ENCODE measurements at places on chromosomes 11 and 22.

DNA sequence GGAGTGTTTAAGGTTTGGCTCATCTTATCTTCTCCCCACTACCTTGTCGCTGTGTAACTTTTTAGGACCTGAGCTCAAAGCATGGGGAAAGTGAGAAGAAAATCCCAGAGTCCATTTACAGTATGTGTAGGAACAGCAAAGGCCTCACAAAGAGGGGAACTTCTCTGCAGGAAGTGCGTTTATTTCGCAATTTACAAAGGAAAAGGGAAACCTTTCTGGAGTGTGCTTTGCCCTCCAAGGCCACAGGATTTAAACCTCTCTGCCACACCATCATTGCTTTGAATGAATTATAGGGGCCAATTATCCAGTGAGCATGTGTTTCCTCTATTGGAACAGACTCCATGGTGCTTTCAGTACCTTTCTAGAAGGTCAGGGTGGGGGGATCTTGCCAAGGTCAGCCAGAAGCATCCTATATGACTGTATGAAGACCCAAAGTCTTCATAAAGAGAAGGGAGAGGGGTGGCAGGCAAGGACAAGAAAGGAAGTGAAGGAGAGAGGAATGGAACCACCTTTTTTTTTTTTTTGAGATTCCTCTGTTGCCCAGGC is 68.1 kb upstream of the LMO2 start:
- DNase-seq: no peak

- peak; percentile 8 for DNase-seq
Observed at GRCh38 chr22:20102203-20102780, 13.6 kb upstream of the RANBP1 start.

DNA sequence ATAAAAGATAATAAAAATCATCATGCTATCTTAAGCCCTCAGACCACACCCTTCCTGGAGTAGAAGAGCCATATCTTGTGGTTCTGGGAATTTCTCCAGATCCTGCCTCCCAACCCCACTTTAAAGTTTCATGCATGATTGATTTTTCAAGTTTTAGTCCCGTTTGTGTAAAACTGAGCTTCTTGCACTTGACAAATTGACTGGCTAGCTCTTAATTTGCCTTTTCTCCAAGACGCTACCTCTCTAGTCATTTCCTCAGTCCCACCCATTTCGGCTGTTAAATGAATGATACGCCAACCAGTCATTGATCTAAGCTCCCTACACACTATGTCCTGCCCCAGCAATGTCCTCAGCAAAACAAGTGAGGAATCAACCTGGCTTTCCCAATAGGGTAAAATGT is 71.8 kb upstream of the TEAD1 start:
- no peak for DNase-seq

DNA sequence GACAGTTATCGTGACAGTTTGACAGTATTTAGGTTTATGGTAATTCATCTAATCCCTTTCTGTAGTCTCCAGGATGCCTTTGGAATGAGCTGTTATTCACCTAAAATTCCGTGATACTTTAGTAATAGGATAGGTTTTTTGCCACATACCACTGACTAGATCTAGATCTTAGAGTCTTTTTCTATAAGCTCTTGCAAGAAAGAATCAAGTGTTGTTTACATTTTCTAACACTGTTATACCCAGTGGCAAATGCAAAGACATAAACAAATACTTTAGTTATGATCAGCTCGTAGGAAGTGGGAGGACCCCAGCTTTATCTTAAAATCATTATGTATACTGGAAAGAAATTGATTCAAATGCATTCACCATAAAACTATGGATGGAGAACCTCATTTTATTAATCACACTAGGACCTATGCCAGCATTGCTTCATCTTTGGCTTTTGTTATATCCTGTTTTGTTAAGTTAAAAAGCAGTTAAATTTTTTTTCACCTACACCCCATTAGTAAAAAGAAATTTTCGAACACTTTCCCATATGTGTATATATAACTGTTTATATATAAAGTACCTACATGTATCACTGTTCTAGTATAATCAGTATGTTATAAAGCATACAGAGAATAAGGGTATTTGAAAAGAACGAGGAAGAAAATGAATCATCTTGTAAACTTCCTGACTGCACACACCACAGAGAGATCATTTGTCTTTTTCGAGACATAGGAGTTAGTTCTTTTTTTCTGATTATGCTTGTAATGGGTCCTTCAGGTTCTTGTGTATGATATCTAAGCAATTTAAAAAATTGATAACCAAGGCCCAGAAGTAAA is 60.9 kb downstream of the PDHX start:
- DNase-seq: peak; percentile 30

GRCh38 chr22:28027453-28028448 is 108.7 kb upstream of the PITPNB start:
- DNase-seq: peak; percentile 62

DNA sequence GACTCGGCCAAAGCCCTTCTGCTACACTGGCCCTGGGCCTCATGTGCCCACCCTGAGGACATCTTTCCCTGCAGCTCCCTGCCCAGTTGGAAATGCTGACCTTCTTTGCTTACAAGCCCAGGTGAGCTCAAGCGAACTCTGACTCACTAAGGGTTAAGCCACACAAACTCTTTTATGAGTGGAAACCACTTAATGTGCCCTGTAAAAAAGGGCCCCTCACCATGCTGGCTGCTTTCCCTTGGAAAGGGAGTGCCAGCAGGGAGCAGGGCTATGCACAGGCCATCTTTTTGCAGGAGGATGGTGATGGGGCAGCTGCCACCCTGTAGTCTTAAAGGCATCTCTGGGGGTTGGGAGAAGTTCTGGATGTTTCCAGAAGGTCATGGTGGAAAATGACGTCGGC is 18.7 kb downstream of the EHF start:
- no peak for DNase-seq

- DNase-seq: no peak
Observed at GRCh38 chr22:25054943-25055511, 102.5 kb downstream of the KIAA1671 start.

DNA sequence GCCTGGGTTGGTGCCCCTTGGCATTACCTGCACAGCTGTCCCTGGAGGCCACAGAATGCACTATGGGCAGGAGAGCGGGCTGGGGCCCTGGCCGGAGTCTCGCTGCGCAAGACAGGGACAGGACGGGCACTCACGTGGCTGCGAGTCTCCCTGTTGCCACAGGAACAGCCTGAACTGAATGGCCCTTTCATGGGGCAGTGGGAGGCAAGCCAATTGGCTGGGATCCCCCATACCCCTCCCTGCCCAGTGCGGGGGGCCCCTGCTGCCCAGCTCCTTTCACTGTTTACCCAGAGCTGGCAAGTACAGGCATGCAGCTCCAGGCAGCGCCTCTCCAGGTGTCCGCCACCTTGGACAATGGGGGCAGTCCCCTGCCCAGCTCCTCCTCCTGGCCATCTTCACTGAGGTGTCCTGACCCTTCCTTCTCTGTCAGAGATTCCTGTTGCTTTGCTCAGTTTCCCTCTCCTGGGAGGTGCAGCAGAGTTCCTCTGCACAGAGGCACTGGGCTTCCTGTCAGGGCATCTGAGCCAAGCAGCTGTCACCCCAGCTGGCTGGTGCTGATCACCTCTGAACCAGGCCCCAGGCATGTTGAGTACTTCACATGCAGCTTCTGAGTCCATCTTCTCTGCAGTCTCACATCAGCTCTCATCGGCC is 5.2 kb downstream of the USP2 start:
- DNase-seq: no peak

- DNase-seq: peak; percentile 98
Observed at GRCh38 chr22:46069521-46070214, 80.7 kb upstream of the PPARA start.

DNA sequence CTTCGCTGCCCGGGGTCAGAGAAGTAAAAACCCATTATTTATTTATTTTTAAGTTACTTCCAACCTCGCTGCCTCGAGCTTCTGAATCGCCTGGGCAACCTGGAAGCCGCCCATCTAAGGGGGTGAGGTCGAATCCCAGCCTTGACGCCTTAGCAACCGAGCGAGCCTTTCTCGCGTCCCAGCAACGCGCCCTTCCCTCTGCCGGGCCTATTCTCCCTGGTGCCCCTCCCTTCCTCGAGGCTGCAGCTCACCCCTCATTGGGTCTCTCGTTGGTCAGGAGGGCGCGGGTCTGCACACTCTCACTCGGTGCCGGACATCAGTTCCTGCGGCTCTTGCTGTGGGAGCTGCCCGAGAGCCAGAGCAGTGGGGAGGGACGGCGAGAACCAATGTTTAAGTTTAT is at the start of gene CCDC81:
Gene CCDC81 (plus strand): TSS at position 302 of the 400 bp plus-strand sequence. CDS start 277 bp downstream, outside the sequence.
- DNase-seq: peak; percentile 19

DNA sequence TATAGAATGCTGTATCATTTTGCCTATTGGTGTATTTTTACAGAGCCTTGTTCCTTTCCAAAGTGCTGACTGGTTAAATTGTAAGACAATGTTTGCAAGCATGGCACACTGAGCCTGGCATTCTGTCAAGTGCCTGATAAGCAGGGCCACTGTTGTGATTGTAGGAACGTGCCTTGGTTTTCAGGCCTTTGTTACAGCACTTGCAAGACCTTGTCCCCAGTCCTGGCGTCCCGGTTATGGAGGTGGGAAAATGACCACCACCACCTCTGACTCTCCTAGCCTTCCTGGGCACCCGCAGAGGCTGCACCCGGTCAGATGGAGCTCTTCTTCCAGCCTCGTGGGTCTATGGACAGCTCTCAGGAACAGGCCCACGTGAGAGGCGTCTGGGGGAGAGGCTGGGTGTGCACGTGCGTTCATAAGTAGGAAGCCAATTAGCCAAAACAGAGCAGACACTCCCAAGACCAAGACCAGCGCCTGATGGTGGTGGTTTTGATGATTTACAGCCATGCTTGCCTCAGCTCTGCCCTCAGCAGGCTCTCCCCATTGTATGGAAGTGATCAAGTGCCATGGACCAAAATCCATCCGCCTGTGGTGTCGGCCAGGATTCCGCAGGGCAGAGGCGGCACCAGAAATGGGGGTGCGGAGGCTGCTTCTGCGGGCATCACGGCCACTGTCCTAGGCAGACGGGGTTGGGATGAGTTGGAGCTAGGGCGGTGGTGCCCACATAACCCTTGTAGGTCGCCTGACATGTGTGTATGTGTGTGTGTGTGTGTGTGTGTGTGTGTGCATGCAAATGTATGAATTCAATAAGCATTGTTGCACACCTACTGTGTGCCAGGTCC is 89.8 kb downstream of the RTL6 start:
- DNase-seq: no peak

- DNase-seq: peak; percentile 89
Observed at GRCh38 chr11:74330075-74330858, 18.8 kb upstream of the P4HA3 start.

DNA sequence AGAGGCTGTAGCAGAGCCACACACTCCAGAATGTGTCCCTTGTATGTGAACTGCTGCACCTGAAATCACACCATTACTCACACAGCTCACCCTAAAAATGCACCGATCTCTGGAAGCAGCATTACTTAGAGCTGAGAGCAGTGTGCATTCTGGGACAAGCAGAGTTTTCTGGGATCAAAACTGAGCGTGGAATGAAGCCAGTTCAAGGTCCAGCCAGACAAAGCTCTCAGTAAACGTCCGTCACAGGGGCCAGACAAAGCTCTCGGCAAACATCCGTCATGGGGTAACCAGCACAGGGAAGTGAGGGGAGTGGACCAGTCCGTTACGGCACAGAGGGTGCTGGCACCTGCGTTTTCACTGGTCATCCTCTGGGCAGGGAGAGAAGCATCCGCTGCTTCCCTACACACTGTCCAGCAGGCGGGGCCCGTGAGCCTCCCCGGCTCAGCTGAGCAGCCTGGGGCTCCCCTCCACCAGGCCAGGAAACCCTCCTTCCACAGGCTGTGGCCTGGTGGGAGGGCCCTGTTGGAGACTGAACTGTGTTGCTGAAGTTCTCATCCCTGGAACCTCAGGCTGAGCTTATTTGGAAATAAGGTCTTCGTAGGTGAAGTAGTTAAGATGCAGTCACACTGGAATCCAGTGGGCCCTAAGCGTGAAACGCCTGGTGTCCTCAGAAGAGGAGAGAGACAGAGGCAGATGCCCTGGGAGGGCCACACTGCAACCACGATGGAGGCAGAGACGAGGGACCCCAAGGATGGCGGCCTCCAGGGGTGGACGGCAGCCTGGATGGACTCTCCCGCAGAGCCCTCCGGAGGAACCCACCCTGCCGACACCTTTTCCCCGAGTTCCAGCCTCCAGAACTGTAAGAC is 883.9 kb downstream of the BRD1 start:
- peak; percentile 47 for DNase-seq
